ENCODE measurements at places on chromosomes 16 and 17.

- peak; percentile 65 for DNase-seq
Measured at GRCh38 chr17:70520447-70520846, 351.1 kb downstream of the KCNJ2 start.

DNA sequence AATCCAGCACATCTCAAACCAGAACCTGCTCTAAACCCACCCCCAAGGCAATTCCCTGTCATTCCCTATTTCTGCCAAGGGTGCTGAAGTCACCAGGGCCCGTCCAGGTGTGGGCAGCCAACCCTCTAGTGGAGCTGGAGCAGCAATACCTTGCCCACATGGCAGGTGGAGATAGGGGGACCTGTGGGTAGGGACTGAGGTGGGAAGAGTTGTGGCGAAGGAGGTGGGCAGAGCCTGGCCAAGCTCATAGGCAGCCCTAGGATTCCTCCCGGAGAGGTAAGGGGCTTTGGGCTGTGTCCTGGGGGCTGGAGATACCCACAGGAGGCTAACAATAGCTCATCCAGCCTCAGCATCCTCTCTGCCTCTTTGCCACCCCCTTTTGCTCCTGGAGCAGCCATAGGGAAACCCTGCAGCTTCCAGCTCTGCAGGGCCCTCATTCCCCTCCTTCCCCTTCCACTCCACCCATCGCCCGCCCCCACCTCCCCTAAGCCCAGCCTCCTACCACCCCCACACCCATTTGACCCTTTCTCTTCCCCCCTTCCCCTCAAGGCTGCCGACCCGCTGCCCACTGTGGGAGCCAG lies 30.4 kb upstream of the CRHR1 start:
- no peak for DNase-seq

- no peak for DNase-seq
Measured at GRCh38 chr17:49252148-49252695, 21.6 kb upstream of the PHOSPHO1 start.

GRCh38 chr16:61909074-61909473 lies 127.2 kb downstream of the CDH8 start:
- no peak for DNase-seq

GRCh38 chr17:51941272-51941671 lies 217.2 kb downstream of the CA10 start:
- DNase-seq = no peak

DNA sequence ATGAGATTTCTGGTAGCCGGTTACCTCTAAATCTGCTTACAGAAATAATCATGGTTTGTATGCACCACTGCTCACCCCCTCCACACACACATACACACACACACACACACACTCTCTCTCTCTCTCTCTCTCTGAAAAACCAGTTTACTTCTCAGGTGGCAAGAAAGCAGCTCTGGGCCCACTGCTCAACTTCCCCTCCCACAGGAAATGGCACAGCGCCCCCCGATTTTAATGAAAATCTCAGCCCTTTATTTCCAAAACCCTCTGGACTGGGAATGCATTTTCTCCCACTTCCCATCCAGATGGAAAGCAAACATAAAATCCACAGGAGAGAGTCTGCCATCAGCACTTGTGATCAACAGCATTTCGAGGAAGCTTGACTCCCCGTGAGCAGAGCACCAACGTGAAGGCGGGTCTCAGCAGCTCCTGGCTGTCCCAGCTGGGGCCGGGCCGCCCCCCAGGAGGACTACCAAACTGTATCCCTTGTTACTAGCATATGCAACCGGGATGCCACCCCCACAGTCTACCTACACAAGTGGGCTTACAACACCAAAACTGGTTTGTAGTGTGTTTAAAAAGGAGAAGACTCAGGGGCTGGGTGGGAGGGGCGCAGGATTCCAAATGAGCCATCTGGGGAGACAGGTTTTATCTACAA lies 121.1 kb downstream of the SLC39A11 start:
- DNase-seq = no peak

GRCh38 chr16:28218109-28218508 lies 6.3 kb upstream of the XPO6 start:
- DNase-seq = no peak

GRCh38 chr16:53087101-53087500 lies 32.3 kb downstream of the CHD9 start:
- no peak for DNase-seq

DNA sequence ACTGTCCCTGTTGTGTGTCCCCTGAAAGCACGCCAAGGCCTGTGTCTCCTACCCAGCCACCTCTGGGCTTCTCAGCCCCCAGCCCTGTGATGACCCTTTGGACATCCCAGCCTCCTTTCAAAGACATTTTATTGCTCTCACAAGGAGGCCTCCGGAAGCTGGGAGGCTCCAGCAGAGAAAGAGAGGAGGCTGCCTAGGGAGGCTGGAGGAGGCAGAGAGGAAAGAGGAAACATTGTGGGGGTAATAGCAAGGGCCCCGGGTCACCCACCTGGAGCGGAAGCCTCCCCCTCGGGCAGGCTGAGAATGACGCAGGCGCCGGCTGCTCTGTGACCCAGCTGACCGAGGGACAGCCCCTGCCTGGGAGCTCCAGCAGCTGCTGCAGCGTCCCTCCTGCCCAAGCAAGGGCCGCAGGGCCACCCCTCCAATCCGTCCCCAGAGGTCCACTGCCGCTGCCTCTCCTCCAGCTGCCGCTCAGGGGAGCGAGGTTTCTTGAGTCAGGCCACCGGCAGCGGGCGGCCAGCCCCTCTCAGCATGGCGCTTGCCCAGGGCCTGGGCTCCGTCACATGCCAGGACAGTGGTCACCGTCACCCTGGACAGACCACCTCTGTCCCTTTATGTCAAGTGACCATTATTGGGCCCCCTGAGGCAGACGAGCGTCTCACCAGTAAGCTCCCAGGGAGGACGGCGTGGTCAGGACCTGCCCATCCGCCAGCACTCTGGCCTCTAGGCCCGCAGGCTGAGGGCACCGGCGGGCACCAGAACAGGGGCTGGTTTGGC lies 29.3 kb downstream of the ACTG1 start:
- no peak for DNase-seq

GRCh38 chr17:14352136-14352535 lies 51.3 kb downstream of the HS3ST3B1 start:
- DNase-seq = no peak

- no peak for DNase-seq
Measured at GRCh38 chr17:77829843-77830799, 128.4 kb upstream of the TNRC6C start.

GRCh38 chr17:42399948-42400843 lies 12.0 kb upstream of the STAT3 start:
- no peak for DNase-seq

- DNase-seq = no peak
Measured at GRCh38 chr16:85917012-85917411, 18.1 kb downstream of the IRF8 start.

DNA sequence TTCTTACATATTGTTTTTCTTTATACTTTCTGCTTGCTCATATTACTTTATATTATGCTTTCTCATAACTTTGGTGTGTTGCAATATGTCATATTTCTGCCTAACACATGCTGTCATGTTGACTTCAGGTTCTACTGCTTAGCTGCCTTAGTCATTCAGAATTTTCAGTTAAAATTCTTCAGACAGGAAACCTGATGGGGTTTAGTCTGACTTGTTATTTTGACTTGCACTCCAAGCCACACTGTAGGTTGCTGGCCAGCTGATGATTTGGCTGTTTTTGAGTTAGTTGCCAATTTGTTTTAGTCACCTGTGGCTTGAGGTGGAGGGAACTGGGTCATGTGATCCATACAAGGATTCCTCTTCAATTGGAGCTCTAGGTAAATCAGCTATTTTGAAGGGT lies 315.4 kb downstream of the MAP2K6 start:
- no peak for DNase-seq

- DNase-seq = peak; percentile 14
Measured at GRCh38 chr17:73013816-73014663, 78.4 kb downstream of the SLC39A11 start.

- DNase-seq = no peak
Measured at GRCh38 chr16:31529108-31529936, 1.6 kb downstream of the AHSP start.

GRCh38 chr17:1104222-1104621 lies 75.6 kb downstream of the ABR start:
- no peak for DNase-seq

GRCh38 chr17:33164169-33164881 lies 128.8 kb downstream of the ASIC2 start:
- DNase-seq = no peak

DNA sequence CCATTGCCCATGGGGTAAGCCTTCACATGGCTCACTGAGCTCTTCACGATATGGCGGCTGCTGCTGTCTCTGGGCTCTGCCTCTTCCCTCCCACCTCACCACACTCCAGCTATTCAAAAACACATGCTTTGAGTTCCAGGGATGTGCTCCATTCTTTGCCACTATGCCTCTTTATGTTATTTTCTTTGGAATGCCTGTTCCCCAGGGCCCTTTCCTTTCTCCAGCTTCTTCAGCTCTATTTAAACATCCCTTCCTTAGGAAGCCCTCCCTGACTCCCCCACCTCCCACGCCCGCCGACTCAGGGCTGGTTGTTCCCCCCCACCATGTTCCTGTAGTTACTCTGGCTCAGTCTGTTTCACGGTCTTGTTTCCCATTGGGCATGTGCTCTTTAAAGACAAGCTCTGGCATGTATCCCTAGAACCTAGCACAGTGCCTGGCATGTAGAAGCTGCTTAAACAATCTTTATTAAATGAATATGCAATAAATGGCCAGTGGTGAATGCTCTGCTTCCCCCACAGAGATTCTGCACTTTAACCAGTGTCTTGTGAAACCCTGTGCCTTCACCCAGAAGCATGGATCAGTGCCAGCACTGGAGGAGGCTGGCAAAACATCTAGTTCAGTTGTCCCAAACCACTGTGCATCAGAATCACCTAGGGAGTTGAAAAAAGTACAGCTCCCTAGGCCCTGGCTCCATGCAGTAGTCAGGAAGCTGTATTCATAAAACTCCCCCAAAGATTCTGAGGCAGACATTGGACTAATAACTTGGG lies 6.9 kb downstream of the MYCBPAP start:
- no peak for DNase-seq

- DNase-seq = no peak
Measured at GRCh38 chr16:85838381-85838780, 38.9 kb downstream of the COX4I1 start.

- no peak for DNase-seq
Measured at GRCh38 chr16:21568502-21569189, 30.7 kb upstream of the METTL9 start.

- DNase-seq = no peak
Measured at GRCh38 chr16:61945511-61945910, 90.7 kb downstream of the CDH8 start.

- no peak for DNase-seq
Measured at GRCh38 chr16:68070249-68070730, 14.9 kb upstream of the NFATC3 start.

- no peak for DNase-seq
Measured at GRCh38 chr16:4623593-4623992, 1.0 kb upstream of the MGRN1 start.

- DNase-seq = no peak
Measured at GRCh38 chr17:78307887-78308638, 51.8 kb downstream of the SOCS3 start.

DNA sequence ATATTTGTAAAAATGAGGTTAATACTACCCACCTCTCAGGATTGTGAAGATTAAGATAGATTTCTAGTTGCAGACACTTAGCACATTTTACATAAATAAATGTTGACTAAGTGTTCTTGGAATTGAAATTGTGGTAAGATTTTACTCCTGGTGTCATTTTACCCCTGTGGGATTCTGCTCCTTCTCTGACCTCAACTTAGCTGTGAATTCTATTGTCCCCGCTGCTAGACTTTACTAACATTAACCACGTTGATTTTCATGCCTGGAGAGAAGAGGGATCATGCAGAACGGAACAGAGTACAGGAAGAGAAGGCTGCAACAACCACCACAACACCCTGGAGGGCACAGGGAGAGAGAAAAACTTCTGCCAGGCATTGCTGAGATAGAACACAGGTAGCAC lies 2.1 kb upstream of the TOM1L1 start:
- DNase-seq = no peak

DNA sequence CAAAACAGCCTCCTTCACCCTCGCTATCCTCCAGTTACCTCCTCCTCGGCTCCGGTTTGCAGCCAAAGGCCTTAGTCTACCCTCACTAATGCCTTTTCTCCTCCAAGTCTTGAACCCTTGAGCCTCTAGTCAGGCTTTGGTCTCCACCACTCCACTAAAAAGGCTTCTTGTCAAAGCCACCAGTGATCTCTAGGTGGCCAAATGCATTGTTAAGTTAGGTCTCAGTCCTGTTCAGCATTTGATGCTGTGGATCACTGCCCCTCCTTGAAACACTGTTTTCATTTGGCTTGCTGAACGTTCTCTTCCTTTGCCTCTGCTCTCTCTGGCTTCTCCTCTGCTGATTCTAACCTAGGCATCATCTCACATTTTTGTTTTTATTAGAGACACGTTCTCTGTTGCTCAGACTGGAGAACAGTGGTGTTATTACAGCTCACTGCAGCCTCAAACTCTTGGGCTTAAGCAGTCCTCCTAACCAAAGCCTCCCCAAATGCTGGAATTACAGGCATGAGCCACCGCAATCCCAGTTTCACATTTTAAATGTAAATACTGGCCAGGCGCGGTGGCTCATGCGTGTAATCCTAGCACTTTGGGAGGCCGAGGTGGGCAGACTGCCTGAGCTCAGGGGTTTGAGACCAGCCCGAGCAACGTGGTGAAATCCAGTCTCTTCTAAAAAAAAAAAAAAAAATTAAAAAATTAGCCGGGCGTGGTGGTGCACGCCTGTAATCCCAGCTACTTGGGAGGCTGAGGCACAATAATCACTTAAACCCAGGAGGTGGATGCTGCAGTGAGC lies 1.1 kb downstream of the SGF29 start:
- DNase-seq = no peak

GRCh38 chr17:77814091-77814772 lies 144.3 kb upstream of the TNRC6C start:
- DNase-seq = no peak

DNA sequence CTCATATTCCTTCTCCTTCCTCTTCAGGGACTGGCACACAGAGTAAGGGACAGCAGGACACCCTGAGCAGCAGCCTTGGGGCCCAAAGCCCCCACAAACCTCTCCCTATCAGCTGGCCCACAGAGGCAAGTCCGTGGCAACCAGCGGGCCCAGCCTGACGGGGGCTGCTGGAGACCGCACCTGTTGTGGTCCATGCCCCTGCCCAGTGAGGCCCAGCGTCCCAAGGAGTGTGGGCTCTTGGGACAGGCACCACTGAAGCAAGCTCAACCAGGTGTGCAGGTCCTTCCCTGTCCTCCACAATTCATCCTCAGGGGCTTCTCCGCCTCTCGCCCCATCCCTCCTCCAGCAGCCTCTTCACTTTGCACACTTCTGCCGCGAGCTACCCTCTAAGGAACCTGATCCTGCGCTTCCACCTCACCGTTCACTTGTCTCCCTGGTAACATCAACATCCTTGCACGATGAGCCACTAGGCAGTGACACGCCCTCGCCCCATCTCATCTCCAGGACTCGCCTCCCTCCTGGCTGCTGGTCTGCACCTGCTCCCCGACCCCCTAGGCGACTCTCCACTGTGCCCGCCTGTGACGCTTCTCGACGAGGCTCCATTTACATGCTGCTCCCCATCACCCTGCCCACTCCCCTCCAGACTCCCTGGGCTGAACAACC lies 12.7 kb downstream of the MNT start:
- DNase-seq = no peak

Measured in NCI-H774 (cell line).